ENCODE measurements at places on chromosomes 16 and 17.

DNA sequence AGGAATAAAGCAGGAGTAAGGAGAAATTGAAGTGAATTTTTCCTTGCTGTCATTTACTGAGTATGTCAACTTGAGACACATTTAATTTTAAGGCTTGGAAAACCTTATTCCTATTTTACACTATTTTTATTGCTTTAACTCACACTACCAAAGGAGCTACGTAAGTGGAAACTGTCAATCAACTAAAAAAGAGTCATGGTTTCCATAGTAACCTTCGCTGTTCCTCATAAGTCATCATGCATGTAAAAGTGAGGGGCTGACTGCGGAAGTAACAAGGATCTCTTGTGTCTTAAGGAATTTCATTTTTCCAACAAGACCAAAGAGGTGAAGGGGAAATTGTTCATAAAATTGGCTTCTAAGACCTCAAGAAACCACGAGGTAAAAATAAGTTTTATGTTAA lies 516.2 kb upstream of the CA10 start:
- H3K4me1 ChIP-seq: no peaks in the 10 kb centered on the region
- no peaks in the 10 kb centered on the region for H3K36me3 ChIP-seq

DNA sequence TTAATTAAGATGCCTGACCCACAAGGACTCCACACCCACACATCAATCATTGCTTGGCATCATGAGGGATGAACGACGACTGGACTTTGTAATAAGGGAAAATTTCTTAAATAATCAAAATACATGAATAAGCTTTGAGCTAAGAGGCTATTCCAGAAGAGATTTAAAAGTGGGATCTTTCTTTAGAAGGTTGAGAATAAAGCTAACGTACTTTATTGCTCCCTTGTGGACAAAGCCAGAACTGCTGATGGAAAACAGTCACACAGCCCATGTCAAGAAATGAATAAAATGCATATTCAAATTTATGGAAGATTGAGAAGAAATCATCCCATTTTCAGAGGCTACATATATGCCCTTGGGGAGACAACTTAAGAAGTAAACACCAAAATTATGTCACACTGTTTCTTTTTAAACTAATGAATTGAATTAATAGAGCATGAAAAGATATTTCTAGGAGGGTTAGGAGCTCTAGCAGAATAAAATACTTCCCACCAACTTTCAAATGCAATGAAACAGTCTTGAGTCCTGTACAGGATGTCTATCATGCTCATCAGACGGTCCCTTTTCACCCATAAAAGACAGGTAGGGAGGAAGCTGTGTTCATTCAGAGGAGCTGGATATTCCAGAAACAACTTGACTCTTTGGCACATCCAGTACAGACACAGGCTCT lies 60.2 kb upstream of the PHOSPHO1 start:
- no peaks in the 10 kb centered on the region for H3K27me3 ChIP-seq
- no peak overlapping the region for H3K27ac ChIP-seq
- DNase-seq: no peak
- no peaks in the 10 kb centered on the region for H3K36me3 ChIP-seq
- H3K4me1 ChIP-seq: no peaks in the 10 kb centered on the region
- no peak overlapping the region for H3K4me3 ChIP-seq

DNA sequence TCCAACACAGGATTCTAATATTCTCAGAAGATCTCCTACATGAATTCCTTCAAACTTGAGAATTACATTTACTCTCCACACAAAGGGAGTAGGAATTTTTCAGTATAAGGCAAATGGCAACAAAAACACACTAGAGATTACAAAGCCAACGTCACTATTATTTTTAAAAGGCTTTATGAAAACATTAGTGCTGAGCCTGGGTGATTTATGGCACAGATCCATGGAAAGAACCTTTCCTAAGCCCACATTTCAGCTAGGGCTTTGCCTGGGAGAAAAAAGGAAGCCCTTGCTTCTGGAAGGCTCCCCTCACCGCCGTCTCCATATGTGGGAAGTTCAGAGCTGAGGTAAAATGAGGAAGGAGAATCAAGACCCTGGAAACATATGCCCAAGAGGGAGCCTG lies 499.4 kb upstream of the HSBP1 start:
- H3K27me3 ChIP-seq: no peaks in the 10 kb centered on the region
- H3K27ac ChIP-seq: no peak overlapping the region
- H3K4me1 ChIP-seq: no peaks in the 10 kb centered on the region
- H3K36me3 ChIP-seq: no peaks in the 10 kb centered on the region

GRCh38 chr17:51818777-51819176 lies 339.7 kb downstream of the CA10 start:
- DNase-seq: no peak
- H3K27me3 ChIP-seq: no peaks in the 10 kb centered on the region
- no peak overlapping the region for H3K4me3 ChIP-seq
- no peaks in the 10 kb centered on the region for H3K4me1 ChIP-seq

DNA sequence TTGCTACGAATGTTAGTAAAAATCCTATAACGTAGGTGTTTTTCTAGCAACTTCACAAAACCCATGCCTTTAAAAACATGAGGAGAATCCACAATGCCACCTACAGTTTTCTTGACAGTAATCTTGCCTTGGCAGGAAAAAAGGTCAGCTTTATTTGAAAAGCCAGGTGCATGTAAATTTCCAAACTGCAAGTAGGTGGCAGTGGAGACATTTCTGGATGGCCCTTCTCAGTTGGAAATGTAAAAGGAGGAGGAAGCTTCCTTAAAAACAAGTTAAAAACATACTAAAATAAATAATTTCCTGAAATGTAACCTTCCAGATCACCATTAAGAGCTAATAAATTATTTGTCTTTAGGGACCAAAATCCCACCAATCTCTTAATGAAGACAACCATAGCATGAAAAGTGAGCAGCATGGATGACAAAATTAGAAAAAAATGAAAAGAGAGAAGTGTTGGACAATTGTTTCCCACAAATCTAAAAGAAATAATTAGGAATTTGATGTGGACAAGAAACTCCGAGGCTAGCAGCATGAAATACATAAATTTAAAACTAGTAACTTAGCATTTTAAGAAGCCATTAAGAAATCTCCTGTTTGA lies 152.2 kb downstream of the SNX11 start:
- H3K27ac ChIP-seq: no peak overlapping the region
- no peak overlapping the region for H3K4me3 ChIP-seq
- H3K4me1 ChIP-seq: no peaks in the 10 kb centered on the region
- DNase-seq: no peak

GRCh38 chr17:538181-538973 lies 176.3 kb downstream of the VPS53 start:
- H3K27me3 ChIP-seq: no peaks in the 10 kb centered on the region
- H3K36me3 ChIP-seq: peaks cover 25% of the 10 kb centered on the region
- H3K27ac ChIP-seq: no peak overlapping the region
- no peak overlapping the region for H3K4me3 ChIP-seq

DNA sequence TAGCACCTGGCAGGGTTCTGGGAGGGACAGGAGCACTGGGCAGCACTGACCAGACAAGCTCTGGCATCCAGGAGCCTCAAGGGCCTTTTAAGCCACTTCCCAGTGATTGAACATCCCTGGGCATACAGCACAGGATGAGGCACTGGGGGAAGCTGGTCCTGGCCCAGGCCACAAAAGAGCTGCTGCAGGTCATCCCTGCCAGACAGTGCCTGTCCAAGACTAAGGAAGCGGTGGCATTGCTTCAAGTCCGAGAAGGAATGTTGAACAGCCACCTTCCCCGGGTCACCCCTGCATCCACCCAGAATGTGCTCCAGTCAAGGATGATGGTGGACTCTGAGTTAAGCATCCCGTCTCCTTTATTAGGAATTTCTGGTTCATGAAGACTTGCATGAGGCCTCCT lies 1.2 kb upstream of the OSBPL7 start:
- peaks cover 49% of the 10 kb centered on the region for H3K36me3 ChIP-seq
- no peak overlapping the region for H3K4me3 ChIP-seq
- no peak overlapping the region for H3K27ac ChIP-seq
- H3K4me1 ChIP-seq: peaks cover 14% of the 10 kb centered on the region
- H3K27me3 ChIP-seq: no peaks in the 10 kb centered on the region

- no peaks in the 10 kb centered on the region for H3K36me3 ChIP-seq
- no peak for DNase-seq
- no peak overlapping the region for H3K4me3 ChIP-seq
- no peaks in the 10 kb centered on the region for H3K27me3 ChIP-seq
- H3K27ac ChIP-seq: no peak overlapping the region
- no peaks in the 10 kb centered on the region for H3K4me1 ChIP-seq
Observed at GRCh38 chr16:5916711-5917191, 819.2 kb upstream of the EEF2KMT start.

DNA sequence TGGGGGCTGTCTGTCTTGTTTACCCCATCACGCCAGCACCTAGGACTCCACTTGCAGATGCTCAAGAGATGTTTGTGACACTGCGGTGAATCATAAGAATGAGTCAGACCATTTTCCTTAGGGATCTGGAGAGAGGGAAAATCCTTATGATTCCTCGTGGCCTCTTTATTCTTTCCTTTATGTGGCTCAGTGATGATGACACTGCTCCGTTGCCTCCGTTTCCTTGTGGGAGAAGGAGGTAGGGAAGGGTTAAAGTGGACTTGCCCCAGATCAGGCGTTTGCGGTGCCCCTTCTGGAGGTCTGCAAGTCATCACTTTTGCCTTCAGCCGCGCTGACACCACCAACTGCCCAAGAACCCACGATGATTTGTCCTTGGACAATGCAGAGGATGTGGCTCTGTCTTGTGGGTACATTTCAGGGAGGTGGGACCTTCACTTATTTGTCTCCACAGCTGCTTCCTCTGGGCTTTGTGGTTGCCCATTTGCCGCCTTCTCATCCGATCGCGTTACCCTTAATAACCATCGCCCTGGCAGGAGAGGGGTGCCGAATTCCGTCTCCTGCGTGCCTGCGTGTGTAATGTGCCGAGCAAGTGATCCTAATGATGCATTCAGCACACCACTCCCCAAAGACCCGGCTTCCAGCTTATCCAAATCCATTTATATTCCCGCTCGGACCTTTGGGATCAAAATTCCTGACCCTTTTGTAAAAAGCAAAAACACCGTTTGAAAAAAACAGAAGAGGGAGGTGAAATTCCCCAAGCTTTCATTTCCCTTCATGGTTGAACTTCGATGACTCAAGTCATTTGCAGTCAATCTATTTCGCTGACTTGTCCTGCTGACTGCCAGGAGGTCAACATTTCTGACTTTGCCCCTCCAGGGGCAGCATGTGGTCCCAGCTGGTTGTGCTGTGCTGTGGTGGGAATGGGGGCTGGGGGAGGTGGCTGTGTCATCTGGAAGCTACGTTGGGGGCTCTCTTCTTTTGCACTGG lies 87.2 kb upstream of the IRX3 start:
- DNase-seq: no peak
- peaks cover 63% of the 10 kb centered on the region for H3K27me3 ChIP-seq
- no peak overlapping the region for H3K27ac ChIP-seq

- no peak for DNase-seq
- H3K4me3 ChIP-seq: no peak overlapping the region
- H3K36me3 ChIP-seq: peaks cover 5% of the 10 kb centered on the region
Observed at GRCh38 chr17:17748179-17748578, 66.9 kb downstream of the RAI1 start.

GRCh38 chr17:55198690-55199370 lies 65.9 kb upstream of the HLF start:
- DNase-seq: no peak
- no peaks in the 10 kb centered on the region for H3K36me3 ChIP-seq
- no peaks in the 10 kb centered on the region for H3K27me3 ChIP-seq
- no peak overlapping the region for H3K4me3 ChIP-seq
- no peak overlapping the region for H3K27ac ChIP-seq

DNA sequence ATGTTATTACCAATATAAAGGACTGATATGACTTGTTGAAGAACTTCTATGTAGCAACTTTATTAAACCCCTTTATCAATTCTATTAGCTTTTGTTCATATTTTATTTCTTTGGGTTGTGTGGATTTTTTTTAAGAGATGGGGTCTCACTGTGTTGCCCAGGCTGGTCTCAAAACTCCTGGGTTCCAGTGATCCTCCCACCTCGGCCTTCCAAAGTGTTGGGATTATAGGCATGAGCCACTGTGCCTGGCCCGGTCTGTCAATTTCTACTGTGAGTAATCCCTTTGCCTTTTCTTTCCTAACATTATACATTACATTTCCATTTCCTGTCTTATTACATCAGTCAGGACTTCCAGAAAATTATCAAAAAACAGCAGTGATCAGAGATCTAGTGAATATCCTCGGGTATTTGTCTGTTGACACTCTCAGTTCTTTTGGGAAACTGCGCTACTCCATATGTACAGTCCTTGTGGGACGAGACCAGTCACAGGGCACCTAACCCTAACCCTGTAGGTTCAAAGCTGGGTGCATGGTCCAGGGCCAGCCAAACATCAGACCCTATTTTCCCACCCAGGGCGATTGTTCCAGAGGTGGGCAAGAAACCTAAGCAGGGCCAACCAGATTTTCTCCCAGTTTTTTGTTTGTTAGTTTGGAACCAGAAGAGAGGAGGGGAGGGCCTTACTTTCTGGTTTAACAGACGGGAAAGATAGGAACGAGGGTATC lies 1.7 kb upstream of the SLC47A1 start:
- DNase-seq: no peak
- H3K4me1 ChIP-seq: no peaks in the 10 kb centered on the region
- H3K27ac ChIP-seq: no peak overlapping the region
- peaks cover 53% of the 10 kb centered on the region for H3K27me3 ChIP-seq

DNA sequence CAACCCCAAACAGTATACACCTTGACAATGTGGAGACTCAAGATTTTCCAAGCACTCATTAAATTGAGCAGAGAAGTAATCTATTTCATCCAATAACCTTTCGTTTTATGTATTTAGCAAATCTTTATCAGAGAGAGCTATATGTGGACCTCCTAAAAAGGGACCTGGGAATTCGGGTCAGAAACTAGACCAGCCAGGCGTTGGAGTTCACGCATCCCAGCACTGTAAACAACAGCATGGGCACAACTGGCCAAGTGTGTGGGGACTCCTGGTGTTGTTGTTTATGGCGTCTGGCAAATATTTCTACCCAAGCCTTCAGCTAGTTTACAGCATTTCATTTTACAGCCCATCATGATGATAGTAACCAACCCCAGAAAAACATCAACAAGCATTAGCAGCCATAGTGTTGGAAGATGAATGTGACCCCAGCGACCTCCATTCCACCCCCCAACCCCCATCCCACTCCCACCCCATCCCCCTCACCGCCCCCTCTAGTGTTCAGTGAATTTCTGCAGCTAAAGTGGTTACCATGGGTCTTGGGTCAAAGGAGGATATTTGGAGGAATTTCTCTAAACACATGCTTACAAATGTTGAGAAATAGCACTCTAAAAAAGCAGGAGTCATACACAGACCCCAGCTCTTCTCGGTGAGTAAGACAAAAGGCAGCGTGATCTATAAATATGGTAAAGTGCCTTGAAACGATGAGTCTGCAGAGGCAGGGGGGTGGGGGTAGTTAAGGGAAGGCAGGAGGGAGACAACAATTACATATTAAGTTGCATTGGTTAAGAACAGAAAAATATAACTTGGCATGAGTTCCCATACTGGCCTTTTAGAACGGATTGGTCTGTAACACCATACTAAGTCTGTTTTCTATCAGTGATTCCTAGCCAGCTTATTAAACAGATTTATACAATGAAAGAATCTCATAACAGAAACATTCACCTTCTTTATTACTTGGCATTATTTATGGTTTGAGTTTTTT lies 91.4 kb upstream of the TBX2 start:
- no peak overlapping the region for H3K27ac ChIP-seq
- no peaks in the 10 kb centered on the region for H3K36me3 ChIP-seq
- H3K4me3 ChIP-seq: no peak overlapping the region
- no peak for DNase-seq
- no peaks in the 10 kb centered on the region for H3K4me1 ChIP-seq

Measured in thymus (tissue), 14 donors.